ENCODE measurements at places on chromosomes 4 and X.

GRCh38 chrX:12319003-12319519 is 180.8 kb downstream of the FRMPD4 start:
- no peak for DNase-seq

DNA sequence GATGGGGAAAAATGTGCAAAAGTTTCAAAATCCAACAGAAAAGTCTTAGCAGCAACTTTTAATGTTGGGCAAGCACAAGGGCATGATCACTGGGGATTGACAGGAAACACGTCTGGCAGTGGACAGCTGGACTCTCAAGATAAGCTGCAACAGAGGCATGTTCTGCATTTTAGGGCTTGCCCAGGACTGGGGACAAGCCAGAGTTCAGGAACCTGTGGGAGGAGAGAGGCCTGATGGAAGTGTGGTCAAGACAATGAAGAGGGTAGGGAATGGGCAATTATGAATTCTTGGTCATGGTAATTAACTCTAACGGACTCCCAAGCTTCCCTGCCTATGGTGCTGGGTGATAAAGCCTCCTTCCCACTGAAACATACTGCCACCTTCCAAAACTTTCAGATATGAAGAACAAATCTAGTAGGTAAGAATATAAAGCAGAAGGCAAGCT is 48.4 kb downstream of the ANXA3 start:
- no peak for DNase-seq

- DNase-seq: no peak
Observed at GRCh38 chr4:55330241-55330640, 15.8 kb upstream of the SRD5A3 start.

DNA sequence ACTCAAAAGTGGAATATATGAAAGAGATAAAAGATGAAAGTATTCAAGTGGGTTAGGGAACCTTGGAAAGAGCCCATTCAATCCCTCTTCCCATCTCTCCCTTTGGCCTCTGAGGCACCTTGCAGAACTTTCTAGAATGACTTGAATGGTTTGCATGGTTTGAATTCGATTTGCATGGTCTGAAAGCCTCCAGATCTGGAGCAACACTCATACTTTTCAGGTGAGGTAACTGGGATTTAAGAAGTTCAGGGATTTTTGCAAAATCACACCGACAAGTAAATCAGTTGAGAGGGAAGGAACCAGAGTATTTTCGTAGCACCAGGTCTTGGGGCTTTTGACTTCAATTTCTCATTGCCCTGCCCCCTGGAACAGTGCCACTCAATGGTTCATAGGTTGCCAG is 476.0 kb upstream of the FTHL17 start:
- DNase-seq: no peak

DNA sequence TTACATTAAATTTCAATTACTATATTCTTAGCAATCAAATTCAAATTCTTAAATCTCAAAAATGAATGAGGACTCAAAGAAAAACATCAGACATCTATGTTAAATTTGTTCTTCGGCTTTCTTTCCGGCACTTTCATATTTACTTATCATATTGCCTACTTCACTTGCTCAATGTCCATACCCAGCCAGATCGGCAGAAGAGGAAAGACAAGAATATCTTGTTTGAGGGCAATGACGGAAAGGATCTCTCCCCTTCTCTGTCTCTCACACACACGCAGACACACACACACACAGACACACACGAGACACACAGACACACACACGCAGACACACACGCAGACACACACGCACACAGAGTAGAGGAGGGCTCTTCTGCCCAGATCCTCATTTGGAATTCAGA is 13.2 kb upstream of the IRF2 start:
- no peak for DNase-seq

- no peak for DNase-seq
Observed at GRCh38 chrX:45208121-45208856, 7.6 kb upstream of the DIPK2B start.

- DNase-seq: no peak
Observed at GRCh38 chr4:41141900-41142299, 72.4 kb downstream of the APBB2 start.

GRCh38 chr4:10161840-10162239 is 45.2 kb upstream of the WDR1 start:
- no peak for DNase-seq

DNA sequence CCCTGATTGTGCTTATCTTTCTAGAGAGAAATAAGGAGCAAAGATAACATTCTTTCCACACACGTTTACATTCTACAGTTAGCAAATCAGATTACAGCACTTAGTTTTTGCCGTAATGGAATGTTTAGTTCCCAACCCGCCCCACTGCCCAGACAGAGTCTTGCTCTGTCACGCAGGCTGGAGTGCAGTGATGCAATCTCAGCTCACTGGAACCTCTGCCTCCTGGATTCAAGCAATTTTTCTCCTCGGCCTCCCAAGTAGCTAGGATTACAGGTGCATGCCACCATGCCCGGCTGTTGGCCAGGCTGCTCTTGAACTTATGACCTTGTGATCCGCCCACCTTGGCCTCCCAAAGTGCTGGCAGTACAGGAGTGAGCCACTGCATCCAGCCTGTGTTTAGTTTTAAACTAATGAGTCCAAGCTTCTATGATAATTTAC is 8.4 kb upstream of the PRPS1 start:
- DNase-seq: no peak

DNA sequence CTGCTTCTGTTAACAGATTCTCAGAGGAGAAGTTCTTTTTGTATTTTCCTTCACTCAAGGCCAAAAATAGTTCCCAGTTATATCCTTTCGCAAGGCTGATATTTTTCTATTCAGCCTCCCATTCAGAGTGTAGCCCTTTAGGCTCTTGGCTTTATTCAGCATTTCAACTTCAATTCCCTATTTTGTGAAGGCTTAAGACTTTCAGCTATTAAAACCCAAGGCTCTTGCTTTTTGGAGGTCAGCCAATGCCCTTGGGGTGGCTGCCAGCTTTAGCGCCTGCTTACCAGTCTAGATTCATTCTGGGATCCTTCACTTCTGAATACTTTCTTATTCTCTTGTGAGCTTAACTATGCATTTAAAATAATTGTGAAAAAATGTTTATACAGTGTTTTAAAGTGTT is 57.3 kb upstream of the ADGRA3 start:
- DNase-seq: no peak

DNA sequence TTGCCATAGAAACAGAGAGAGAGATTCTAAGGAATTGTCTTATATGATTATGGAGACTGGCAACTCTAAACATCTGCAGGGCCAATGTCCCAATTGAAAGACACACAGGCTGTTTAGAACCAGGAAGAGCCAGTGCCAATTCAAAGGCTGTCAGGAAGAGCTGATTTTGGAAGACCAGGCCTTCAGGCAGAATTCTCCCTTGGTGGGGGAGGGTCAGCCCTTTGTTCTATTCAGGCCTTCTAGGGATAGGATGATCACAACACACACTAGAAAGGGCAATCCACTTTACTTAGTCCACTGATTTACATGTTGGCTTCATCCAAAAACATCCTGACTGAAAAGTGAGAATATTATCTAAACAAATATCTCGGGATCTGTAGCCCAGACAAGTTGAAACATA is 15.2 kb downstream of the C4orf46 start:
- no peak for DNase-seq

DNA sequence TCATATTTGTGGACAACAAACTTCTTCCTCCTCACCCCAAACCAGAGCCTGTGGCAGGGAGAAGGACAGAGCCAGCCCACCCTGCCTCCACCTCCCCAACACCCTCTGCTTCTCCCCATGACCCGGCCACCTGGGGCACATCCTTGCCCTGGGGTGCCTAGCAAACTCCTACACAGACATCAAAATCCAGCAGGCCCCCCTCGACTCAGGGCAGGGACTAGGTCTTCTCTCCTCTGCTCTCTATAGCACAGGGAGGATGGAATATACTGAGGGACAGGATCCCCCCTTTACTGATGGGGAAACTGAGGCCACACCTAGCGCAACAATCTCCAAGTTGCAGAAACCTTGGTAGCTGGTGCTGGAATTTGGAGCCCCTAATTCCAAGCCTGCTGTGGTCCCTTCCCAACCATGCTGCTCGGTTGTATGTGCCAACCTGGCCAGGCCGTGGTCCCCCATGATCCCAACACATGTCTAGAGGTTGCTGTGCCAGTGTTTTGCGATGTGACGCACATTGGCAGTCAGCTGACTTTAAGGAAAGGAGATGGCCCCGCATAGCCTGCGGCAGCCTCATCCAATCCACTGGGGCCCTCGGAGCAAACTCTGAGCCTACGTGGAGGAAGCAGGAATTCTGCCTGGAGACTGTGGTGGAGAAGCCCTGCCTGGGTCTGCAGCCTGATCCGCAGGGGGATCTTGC is 53.9 kb upstream of the ADRA2C start:
- DNase-seq: no peak

DNA sequence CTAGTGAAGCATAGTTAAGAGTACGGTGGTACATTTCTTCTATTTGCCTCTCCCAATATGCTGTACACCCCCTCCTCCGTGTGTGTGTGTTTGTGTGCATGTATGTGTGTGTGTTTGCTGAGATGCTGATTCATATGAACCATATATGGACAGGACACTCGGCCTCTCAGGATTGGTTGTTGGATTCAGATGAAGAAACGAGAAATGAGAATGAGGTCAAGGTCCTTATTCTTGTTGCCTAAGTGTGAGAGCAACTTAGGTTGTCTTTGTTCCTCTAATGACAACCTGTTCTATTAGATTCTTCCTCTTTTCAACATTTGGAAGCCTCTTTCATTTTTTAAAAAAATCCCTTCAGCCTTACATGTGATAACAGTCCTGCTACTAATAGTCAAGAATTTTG is 1387.6 kb downstream of the STIM2 start:
- DNase-seq: no peak

DNA sequence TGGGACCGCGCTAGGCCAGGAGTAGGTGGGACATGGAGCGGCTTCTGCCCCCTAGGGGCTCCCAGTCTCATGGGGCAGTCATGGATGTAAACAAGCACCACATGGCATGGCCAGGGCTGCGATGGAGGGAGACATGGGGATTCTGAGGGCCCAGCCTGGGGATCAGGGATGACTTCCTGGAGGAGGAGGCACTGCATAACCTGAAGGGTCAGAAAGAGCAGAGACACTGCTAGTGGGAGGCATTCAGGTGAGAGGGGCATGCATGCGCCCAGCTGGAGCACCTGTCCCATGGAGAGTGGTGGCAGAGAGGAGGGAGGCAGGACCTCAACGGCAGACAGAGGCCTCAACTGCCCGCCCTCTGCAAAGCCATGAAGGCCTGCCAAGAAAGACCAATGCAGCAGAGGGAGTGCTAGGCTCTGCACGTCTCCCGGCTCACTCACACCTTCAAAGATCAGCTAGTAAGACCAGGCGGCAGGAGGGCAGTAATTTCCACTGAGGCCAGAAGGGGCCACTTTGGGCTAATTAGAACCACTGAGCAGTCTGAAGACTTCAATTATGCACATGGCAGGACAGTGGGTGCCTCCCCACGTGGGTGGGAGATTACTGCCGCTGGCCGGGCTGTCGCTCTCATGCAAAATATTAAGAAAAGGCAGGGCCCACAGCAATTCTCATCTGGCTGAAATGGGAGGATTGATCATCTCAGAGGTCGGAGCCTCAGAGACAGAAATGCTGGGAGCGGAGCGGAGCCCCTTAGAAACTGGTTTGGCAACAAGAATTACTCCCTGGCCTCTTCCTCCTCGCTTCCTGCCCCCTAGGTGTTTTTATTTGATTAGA is 69.6 kb downstream of the PPP2R2C start:
- peak; percentile 40 for DNase-seq

- DNase-seq: no peak
Observed at GRCh38 chr4:76990288-76991080, 40.9 kb downstream of the SEPTIN11 start.

DNA sequence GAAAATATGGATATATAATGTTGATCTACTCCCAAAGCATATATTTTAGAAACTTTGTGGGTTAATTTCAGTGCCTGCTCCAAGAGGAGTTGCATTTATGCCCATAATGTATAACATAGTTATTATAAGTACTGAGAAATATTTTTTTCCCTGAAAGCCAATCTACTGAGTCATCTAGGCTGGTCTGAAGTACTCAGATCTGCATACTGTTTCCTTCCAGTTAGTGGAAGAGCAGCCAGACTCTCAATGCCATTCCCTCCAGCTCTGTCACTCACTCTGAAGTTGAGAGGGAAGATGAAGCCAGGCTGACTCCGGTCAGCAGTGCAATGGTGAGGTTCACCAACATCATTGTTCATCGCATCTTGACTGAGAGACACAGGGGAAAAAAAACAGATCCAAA is 505.1 kb downstream of the PPARGC1A start:
- no peak for DNase-seq

GRCh38 chr4:75916091-75916661 is 13.9 kb upstream of the PPEF2 start:
- DNase-seq: no peak

DNA sequence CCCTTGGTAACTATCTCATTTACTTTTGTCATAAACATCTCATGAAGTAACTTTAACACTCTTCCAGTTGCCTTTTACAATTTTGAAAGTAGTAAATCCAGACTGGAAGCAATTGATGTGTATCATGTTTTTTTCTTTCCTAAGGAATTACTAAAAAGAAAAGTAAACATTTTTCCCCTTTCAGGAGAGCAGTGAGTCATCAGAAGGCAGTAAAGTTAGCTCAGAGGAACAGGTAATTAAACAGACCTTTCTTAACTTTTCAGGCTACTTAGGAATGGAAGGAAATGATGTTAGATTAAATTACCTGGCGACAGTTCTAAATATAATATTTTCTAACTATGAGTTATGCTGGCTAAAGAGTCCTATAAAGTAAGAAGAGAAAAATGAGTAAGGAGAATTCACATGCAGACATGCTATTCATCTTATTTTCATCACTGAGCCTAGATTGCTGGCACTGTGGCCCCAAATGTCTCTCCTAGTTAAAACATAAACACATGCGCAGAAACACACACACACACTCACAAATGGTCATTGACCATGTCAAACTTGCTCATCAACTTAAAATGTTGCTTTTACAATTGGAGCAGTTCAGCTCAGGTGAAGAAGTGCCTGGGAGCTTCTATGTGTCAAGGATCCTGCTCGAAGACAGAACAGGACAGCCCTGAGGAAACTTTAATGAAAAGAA is 9.3 kb downstream of the DMP1 start:
- DNase-seq: no peak

- DNase-seq: no peak
Observed at GRCh38 chrX:555725-556666, 74.6 kb upstream of the SHOX start.

GRCh38 chrX:78923198-78924015 is 21.8 kb upstream of the P2RY10 start:
- DNase-seq: no peak

- no peak for DNase-seq
Observed at GRCh38 chrX:84133023-84133422, 55.0 kb downstream of the RPS6KA6 start.

- DNase-seq: no peak
Observed at GRCh38 chr4:29005838-29006237, 1714.3 kb upstream of the PCDH7 start.

GRCh38 chrX:48498374-48498809 is 10.4 kb upstream of the PORCN start:
- no peak for DNase-seq

GRCh38 chrX:134658760-134659023 is 421 bp upstream of the PLAC1 start:
- peak; percentile 19 for DNase-seq

- no peak for DNase-seq
Observed at GRCh38 chrX:114580336-114580735, 3.5 kb upstream of the HTR2C start.

- no peak for DNase-seq
Observed at GRCh38 chrX:18674417-18674787, 2.5 kb upstream of the RS1 start.

GRCh38 chr4:189048119-189048518 is 892.6 kb upstream of the FRG1 start:
- DNase-seq: no peak

GRCh38 chr4:189786447-189786846 is 154.2 kb upstream of the FRG1 start:
- DNase-seq: no peak

- DNase-seq: no peak
Observed at GRCh38 chrX:40260146-40260747, 162.5 kb upstream of the BCOR start.
